ENCODE measurements at places on chromosomes 6 and 20.
A peak's percentile ranks its signal among the peaks of the same experiment; 100 is the strongest.

DNA sequence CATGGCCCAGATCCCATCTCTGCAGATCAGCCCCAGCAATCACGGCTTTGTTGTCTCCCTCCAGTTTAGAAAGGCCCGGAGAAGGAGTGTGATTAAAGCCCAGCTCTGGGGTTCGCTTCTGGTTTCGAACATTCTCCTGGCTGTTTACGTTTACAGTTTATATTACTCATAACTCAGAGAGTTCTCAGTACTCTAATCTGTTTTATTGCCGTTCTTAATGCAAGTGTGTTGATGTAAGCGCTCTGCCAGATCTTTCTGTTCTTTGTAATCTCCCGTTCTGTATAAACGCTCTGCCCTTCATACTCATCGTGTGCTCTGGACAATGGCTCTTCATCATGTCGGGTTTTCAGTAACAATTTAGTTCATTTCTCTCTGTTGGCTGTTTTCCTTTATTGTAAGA, 118.0 kb upstream of the PRND start:
- DNase-seq, result no peak

DNA sequence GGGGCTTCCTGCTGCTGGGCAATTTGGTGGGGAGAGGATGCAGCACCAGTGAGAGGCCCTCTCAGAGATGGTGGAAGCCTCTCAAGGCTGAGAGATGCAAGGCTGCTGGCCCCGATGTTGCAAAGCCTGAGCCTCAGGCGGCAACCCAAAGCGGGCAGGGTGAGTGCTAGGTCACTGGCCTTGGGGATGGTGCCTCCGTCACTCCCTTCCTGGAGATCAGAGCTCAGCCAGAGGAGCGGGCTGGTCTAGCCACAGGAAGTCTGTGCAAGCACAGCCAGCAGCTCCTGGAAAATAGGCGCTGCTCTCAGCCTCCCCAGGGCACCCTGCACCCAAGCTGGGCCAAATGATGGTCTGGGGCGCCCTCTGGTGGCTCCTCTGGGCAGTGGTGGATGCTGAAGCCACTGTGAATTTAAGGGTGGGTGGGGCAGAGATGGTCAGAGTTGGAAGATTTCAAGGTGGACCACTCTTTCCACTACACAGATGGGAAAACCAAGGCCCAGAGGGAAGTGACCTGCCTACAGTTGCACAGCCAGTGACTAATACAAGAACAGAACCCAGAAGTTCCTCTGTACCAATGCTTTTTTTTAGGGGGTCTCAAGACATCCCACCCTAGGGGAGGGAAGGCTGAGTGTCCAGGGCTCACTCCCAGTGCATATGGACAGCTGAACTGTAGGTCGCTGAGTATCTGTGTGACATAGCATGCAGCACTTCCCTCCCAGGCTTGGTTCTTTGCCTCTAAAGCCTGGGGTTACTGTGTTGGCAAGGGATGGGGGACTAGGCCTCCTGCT, 20.8 kb downstream of the C20orf203 start:
- peak; percentile 63 for DNase-seq

GRCh38 chr6:6629402-6629801, 40.9 kb downstream of the LY86 start:
- peak; percentile 10 for DNase-seq

DNA sequence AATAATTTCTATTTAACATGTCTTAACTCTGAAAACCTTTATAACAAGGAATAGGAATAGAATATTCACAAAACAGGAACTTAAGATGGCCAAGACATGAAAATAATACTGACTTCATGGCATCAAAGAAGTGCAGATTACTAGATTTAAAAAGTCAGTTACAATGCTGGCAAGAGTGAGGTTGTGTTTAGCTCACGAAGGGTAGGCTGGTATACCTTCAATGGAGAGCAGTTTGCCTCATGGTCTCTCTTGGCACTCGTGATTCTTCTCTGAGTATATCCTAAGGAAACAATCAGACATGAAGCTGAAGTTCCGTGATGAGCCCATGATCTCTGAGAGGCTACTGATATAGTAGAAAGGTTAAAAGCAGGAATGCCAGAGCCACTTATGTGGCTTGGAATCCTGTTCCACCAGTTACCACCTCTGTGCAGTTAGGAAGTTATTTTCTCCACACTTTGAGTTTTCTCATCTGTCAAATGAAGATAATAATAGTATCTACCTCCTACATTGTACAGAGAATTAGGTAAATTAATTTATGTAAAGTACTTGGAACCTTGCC, 7.2 kb downstream of the NCOA7 start:
- no peak for DNase-seq

All from stromal cell of bone marrow (primary cell).